ENCODE measurements at places on chromosomes 16 and 17.

DNA sequence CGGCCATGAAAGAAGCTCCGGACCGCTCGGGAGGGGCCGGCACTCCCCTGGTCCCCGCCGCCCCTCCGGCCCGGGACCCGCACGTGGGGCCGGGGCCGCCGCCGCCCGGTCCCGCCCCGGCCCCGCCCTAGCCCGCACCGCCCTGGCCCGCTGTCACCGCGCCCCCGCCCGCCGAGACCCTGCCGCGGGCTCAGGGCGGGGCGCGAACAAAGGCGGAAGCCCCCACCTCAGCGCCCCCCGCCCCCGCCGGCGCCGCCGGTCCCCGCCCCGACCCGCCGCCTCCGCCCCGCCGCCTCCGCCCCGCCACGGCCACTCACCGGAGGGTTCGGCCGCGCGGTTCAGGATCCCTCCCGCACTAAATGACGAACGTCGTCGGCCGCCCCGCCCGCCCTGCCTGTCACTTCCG is at the start of gene ARHGDIA:
TSS of gene ARHGDIA (minus strand) at position 357 of the 406 bp plus-strand sequence. CDS start 1,407 bp downstream, outside the sequence.
- no peak for DNase-seq

- no peak for DNase-seq
Measured at GRCh38 chr16:66050991-66051390, 315.5 kb upstream of the CDH5 start.

DNA sequence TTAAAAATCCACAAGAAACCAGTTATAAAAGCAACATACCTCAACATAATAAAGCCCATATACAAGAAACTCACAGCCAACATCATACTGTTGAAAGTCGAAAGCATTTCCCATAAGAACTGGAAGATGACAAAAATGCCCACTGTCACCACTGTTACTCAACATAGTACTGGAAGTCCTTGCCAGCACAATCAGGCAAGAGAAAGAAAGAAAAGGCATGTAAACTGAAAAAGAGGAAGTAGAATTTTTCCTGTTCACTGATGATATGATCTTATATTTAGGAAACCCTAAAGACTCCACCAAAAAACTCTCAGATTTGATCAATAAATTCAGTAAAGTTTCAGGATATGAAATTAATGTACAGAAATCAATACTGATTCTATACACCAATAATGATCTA is 45.1 kb downstream of the AHSP start:
- DNase-seq: no peak

GRCh38 chr17:50558941-50559614 is 1.4 kb upstream of the CACNA1G start:
- no peak for DNase-seq

GRCh38 chr17:66963521-66963908 is 992 bp upstream of the CACNG4 start:
- no peak for DNase-seq

DNA sequence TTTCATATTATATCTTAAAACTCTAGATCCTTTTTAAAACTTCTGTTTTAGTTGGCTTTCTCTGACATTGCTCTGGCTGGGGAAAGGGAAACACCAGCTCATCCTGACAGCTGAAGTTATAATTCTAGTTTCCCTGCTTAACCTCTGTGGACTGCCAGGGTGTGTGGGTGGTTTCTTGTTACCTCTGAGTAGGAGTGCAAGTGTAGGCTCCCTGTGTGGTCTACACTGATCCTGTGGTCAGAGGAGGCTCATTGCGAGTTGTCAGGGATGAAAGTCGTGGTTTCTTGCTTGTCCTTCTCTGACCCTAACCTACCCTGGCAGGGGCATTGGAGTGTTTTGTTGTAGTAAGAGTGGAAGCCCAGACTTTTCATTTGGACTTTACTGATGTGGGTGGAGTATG is 221.0 kb downstream of the UTP18 start:
- DNase-seq: no peak

DNA sequence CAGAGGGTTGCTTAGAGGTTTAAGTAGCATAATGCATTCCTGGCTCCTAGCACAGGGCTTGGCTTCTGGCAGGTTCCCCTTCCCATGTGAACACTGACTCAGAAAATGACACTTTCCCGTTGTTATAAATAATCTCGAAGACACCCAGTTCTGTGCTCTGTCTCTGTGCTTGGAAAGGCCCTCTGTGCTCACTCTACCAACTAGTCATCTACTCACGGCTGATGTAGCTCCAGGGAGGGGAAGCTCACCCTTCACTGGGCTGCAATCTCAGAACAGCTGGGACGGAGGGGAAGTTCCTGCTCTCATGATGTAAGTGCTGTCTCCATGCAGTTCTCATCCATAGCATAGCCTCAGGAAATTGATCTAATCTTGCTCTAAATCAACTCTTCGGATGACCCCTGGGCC is 230.5 kb upstream of the ASIC2 start:
- no peak for DNase-seq

DNA sequence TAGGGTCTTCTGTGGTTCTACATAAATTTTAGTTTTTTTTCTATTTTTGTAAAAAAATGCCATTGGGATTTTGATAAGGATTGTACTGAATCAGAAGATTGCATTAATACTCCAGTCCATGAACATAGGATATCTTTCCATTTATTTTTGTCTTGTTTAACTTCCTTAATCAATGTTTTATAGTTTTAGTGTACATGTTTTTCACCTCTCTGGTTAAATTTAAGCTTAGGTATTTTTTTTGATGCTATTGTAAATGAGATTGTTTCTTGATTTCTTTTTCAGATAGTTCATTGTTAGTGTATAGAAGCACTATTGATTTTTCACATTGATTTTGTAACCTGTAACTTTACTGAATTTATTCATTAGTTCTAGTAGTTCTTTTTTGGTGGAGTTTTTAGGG is 35.4 kb downstream of the ITGAM start:
- DNase-seq: no peak

DNA sequence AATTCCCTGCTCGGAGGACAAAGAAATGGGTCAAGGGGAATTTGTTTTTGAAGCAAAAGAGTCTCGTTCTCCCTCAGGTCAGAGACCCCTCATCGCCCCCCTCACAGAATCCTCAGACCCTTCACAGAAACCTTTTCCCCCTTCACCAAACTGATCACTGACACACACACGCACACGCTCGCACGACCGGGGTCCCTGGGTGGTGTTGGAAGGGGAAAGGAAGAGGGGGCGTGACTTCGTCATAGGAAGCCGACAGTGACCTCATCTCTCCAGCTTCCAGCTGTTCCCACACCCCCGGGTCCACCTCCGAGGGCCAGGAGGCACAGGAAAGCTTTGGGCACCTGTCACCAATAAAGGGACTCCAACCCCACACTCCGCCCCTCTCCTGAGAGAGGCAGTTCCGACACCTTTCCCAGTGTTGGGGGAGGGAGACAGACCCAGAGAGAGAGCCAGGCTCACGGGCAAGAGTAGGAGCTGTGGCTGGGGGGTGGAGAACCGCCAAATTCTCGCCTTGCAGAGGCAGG is 1.2 kb downstream of the ASGR1 start:
- DNase-seq: no peak

- DNase-seq: no peak
Measured at GRCh38 chr16:67579686-67580085, 17.4 kb downstream of the CTCF start.

DNA sequence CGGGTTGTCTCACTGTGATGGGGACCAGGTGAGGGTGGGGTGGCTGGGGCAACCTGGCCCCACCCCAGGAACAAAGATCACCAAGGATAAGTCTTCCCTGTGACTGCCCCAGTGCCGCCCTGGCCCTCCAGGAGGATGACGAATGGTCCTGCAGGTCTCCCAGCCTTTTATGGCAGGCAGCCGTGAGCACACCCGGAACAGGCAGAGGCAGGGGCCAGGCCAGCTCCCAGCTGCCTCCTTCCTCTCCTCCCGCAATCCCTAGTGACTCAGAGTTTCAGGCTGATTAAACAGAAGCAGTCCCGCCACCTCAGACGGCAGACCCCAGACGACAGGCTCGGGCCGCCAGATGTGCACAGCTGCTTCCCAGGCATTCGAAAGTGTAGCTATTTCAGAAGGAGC is 13.3 kb downstream of the JUP start:
- DNase-seq: no peak

- DNase-seq: no peak
Measured at GRCh38 chr17:79695797-79696609, 34.7 kb upstream of the ENPP7 start.

GRCh38 chr16:54176376-54176901 is 110.1 kb downstream of the IRX3 start:
- no peak for DNase-seq

GRCh38 chr17:31132977-31133376 is 38.2 kb downstream of the NF1 start:
- DNase-seq: no peak

DNA sequence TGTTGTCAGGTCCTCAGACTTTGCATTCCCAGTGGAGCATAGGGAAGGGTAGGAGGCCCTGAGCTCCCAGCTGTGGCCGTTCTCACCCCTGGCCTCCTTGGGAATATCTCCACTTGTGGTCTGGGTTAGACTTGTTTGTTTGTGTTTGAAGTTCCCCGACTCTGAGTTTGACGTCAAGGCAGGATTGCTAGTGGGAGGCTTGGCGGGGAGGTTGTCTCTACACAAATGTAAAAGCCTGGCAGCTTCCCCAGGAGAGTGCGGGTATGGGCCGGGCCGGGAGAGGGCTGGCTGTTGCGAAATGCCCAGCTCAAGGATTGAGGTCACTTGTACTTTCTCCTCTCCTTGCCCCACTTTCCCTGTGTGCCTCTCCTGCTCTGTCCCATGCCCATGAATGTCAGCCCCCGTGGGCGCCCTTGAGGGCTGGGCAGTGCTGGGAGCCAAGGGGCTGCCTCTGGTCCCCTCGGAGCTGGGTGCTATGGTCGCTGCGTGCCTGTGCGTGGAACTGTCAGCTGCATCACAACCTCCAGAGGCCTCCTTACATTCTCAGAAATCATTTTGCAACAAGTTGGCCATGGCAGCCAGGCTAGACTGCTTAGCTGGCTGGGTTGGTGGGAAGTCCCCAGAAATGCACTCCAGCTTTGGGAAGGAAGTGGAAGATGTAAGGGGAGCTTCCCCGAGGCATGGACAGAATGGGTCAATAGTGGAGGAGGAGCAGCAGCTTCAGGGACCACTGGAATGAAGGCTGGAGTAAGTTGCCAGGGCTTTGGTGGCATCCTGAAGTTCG is 84.3 kb downstream of the KSR1 start:
- DNase-seq: no peak

Data from T-helper 1 cell (primary cell).